CD14-positive monocyte (primary cell): ENCODE measurements at places on chromosomes 2 and 18.
A peak's percentile ranks its signal among the peaks of the same experiment; 100 is the strongest.

DNA sequence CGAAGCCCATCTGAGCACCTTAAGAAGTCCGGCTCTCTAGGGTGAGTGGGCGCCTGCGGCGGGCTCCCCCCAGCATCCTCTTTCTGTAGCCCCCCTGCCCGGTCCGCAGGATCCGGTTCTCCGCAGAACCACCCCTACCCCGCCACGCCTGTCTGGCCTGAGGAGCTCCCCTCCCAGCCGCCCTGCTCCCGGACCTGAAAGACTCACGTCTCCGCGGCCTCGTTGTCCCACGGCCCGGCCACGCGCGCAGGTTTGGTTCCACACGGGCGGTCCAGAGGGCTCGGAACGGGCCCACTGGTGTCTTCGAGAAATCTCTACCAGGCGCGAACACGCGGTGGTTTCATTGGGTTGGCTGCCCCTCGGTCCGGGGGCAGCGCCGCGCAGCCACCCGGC is 237 bp downstream of the SLC39A6 start:
- DNase-seq: no peak

DNA sequence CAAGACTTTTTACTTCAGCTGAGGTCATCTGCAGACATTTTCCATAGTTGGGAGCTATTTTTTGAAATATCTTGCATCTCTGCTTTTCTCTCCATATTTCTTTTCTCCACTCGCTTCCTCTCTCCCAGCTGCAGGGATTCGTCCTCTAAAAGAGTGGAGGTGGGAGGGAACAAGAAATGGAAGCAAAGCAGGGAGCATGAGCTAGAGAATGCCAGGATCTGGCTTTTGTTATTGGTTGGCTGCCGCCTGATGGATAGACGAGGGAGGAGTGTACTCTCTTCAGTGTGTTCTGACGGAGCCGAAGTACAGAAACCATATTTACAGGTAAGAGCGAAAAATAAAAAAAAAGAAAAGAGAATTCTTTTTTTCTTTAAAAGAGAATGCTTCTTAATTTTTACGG is at the start of gene CSRNP3:
Gene CSRNP3, plus strand, starts transcription at position 282 of the 400 bp plus-strand sequence. CDS start 125,368 bp downstream, outside the sequence.
- DNase-seq: no peak

DNA sequence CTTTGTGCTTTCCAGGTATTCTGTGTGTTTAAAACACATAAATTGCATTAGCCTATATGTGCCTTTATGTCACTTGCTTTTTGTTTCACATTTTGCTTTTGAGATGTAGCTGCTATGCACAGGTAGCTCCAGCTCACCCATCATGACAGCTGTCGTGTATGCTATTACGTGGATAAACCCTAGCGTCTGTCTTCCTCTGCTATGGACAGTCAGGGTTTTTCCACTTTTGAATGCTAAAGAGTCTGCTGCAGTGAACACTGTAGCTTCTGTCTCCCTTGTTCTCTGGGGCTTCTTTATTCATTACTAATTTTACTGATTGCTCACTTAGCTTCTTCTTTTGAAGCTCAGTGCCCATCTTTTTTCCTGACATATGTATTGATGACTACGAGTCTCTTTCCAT is 24.7 kb upstream of the MBP start:
- DNase-seq: no peak

DNA sequence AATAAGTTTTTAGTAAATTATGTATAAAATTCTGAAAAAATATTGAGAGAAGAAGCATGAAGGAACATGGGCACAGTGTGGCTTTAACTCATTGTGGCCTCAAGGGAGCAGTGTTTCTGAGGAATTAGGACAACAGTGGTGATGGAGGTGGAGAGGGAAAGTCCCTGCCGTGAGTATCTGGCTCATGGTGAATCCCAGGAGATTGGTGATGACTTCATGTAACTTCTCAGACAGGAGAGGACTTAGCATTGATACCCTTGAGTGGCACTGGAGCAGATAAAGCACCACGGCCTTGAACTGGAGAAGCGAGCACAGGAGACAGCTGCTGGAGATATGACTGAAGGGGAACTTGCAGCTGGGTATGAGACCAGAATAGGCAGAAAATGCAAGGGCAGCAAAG is 35.0 kb upstream of the LRP1B start:
- DNase-seq: no peak

- no peak for DNase-seq
Observed at GRCh38 chr2:179336782-179337534, 72.3 kb upstream of the SESTD1 start.

DNA sequence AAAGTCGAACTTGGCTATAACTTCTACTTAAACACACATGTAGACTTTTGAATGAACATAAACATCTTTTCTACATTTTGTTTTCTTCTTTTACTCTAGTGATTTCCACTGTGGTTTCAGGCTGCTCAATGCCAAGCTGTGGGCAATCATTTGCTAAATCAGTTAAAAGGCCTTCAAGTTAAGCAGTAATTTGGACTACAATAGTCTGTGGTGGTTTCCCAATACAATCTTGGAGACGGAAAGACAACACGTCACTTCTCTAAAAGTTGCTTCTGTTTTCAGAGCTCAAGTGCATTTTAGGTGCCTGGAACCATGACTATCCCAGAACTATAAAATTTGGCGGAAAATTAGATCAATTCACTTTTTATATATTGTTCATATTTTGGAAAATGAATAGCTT is 69.4 kb downstream of the TXNL1 start:
- DNase-seq: peak; percentile 85

GRCh38 chr2:63981702-63982103 is 37.5 kb downstream of the VPS54 start:
- DNase-seq: no peak

DNA sequence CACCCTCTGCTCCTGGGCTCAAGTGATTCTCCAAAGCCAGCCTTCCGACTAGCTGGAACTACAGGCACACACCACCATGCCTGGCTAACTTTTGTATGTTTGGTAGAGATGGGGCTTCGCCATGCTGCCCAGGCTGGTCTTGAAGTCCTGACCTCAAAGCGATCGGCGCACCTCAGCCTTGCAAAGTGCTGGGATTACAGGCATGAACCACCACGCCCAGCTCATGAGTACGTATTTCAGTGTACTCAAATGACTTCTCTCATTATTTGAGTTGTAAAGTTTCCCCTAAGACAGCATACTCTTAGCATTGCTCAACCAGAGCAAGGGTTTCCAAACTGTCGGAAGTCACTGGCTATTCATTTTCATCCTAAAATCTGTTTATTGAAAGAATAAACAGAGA is 40.3 kb downstream of the IMPA2 start:
- no peak for DNase-seq

DNA sequence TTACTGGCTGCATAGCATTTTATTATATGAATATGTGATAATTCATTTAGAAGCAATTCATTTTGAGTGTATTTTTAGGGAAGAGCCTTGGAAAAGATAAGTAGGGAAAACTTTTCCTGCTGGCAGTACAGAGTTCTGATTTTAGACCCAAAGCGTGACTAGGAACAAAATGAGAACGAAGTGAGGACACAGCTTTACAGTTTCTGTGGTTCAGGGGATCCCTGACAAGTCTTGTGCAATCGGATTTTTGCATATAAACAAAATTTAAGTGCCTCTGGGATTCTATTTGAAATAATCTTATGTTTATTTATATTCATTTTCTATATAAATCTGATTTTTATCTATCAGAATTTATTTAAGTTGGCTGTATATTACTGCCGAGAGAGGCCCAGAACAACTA is 389.1 kb downstream of the LRRTM1 start:
- no peak for DNase-seq

DNA sequence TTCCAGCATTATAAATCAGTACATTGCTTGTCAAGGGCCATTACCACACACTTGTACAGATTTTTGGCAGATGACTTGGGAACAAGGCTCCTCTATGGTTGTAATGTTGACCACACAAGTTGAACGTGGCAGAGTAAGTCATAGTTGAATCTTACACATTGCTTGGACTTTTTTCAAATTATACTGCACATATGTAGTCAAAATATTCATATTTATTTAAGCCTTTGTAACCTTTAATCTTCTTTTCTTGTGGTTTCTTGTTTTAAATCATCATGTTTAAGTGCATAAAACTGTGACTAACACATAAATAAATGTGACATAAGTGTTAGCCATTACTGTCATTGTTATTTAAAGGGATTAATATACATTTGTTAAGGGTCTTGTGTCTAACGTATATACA is 52.1 kb upstream of the EPB41L5 start:
- DNase-seq: no peak

DNA sequence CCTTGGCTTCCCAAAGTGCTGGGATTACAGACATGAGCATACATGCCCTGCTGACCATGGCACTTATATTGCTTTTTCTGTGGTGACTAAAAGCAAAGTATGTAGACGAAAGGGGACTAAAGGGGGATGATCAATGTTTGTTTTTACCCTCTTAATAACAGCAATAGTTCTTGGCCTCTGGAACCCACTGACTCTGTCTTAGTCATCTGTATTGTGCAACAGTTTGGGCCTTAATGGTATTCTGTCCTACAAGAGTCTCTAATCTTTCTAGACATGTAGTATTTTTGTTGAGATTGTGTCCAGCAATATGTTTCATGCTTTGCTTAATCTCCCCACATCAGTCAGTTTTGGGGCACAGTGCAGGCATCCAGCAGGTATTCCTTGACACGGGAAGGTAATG is 359.9 kb upstream of the FANCL start:
- DNase-seq: no peak

DNA sequence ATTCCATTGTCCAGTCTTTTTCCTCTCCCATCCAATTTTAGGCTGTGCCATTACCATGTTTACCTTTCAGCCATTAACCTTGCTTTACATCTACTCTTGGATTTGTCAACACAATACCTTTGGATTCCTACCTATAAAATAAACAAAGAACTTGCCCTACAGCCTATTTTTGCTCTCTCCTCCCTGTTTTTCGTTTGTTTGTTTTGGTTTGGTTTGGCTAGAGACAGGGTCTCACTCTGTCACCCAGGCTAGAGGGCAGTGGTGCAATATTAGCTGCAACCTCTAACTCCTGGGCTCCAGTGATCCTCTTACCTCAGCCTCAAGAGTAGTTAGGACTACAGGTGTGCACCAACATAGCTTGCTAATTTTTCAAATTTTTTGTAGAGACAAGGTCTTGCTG is 76.1 kb downstream of the SP100 start:
- DNase-seq: no peak

DNA sequence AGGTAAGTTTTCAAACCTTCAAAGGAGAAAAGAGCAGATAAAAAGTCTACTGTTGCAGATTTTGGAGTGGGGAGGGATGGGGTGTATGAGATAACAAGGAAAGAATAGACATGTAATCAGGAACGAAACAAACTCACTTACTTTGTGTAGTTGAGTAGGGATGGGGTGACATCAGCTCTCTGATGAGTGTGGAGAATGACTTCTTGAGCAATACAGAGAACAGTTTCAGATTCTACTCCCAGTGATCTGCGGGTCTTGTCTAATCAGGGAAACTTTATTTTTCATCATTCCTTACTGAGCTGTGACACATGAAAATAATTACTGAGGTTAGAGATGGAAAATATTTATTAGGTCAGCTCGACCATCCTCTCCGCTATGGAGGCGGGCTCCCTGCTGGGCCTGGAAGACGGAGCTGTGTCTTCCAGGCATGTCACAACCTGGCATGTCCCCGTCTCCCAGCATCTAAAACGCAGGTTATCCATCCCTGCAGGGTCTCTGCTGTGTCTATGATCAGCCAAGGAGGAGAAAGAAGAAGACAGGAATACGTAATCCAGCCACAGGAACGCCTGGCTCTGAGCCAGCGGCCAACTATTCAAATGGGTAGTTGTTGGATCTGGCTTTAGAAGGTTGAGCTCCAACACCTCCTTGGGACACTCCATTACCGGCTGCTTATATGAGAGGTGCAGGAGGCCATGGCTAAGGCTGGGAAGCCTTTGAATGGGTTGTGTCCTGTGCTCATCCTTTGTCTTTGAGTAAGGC is 99.0 kb upstream of the SATB2 start:
- DNase-seq: no peak

GRCh38 chr18:53796040-53796729 is 428.3 kb downstream of the MBD2 start:
- DNase-seq: no peak

- no peak for DNase-seq
Observed at GRCh38 chr2:46074501-46074900, 222.7 kb upstream of the EPAS1 start.

- no peak for DNase-seq
Observed at GRCh38 chr2:188443207-188443606, 151.5 kb downstream of the GULP1 start.

DNA sequence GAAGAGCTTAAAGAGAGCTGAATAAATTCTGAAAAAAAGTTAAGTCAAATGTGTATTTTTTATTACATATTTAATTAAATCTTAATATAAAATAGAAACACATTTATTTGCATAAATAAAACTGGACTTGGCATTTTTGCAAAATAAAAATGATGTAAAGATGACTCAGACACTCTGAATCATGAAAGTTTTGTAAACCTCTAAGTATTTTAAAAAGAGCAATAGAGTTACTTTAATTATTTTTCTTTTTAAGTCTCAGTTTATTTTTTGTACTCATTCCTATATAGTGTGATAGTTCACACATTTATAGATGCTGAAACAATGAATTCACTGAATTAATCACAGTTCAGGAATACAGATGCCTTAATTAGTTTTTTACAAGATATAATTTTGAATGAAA is 109.9 kb upstream of the DTNA start:
- DNase-seq: no peak

GRCh38 chr2:23548143-23548769 is 163.3 kb downstream of the KLHL29 start:
- DNase-seq: no peak

GRCh38 chr18:47899107-47899840 is 31.2 kb downstream of the SMAD2 start:
- no peak for DNase-seq

GRCh38 chr2:26292646-26293045 is 47.9 kb downstream of the HADHB start:
- no peak for DNase-seq

GRCh38 chr2:18387441-18388206 is 172.8 kb downstream of the RDH14 start:
- peak; percentile 47 for DNase-seq

- DNase-seq: no peak
Observed at GRCh38 chr18:22538426-22538825, 120.7 kb upstream of the CTAGE1 start.

GRCh38 chr2:118185210-118186109 is 97.2 kb downstream of the INSIG2 start:
- DNase-seq: peak; percentile 25
